ENCODE measurements at places on chromosomes 11 and 22.

DNA sequence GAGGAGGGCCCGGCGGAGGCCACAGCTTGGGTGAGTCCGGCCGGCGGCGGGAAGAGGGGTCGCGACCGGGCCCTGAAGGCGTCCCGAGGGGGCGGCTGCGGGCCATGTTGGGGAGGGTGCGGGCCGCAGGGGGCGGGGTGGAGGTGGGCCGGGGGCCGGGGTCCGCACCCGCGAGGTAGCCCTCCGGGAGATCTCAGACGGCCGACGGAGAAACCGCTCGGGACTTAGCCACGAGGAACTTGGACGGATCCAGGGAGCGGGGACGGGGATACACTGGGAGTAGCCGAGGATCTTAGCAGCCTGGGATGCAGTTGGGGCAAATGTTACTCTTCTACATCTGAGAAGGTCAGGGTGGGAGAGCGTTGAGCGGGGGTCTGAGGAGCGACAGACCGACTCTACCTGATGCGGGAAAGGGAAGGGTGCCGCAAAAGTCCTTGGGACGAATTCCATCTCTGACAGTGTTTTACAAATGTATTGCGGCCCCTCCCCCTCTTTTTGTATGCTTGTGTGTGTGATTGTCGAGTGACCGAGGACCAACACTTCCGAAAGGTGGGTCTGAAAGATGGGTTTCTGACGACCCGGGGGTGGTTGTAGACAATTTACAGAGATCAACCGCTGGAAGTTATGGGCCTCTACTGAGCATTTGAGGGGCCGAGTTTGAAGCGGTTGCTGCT is 658 bp downstream of the STIP1 start:
- H3K4me1 ChIP-seq = peaks cover 25% of the 10 kb centered on the region
- no peaks in the 10 kb centered on the region for H3K36me3 ChIP-seq
- H3K4me3 ChIP-seq = no peak overlapping the region
- H3K27me3 ChIP-seq = no peaks in the 10 kb centered on the region
- no peak for DNase-seq

GRCh38 chr11:452916-453527 is 2.9 kb downstream of the PTDSS2 start:
- H3K4me1 ChIP-seq = peaks cover 28% of the 10 kb centered on the region
- no peaks in the 10 kb centered on the region for H3K27me3 ChIP-seq
- peaks cover 16% of the 10 kb centered on the region for H3K36me3 ChIP-seq
- H3K4me3 ChIP-seq = no peak overlapping the region
- H3K27ac ChIP-seq = no peak overlapping the region
- no peak for DNase-seq

DNA sequence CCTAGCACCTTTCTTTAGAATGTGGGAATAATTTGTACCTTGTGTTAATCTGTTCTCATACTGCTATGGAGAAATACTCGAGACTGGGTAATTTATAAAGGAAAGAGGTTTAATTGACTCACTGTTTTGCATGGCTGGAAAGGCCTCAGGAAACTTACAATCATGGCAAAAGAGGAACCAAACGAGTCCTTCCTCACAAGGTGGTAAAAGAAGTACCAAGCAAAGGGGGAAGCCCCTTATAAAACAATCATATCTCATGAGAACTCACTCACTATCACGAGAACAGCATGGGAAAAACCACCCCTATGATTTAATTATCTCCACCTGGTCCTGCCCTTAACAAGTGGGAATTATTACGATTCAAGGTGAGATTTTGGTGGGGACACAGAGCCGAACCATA is 127.1 kb upstream of the ANO3 start:
- peaks cover 4% of the 10 kb centered on the region for H3K4me1 ChIP-seq
- no peak overlapping the region for H3K27ac ChIP-seq
- no peaks in the 10 kb centered on the region for H3K27me3 ChIP-seq
- no peak for DNase-seq
- no peaks in the 10 kb centered on the region for H3K36me3 ChIP-seq

DNA sequence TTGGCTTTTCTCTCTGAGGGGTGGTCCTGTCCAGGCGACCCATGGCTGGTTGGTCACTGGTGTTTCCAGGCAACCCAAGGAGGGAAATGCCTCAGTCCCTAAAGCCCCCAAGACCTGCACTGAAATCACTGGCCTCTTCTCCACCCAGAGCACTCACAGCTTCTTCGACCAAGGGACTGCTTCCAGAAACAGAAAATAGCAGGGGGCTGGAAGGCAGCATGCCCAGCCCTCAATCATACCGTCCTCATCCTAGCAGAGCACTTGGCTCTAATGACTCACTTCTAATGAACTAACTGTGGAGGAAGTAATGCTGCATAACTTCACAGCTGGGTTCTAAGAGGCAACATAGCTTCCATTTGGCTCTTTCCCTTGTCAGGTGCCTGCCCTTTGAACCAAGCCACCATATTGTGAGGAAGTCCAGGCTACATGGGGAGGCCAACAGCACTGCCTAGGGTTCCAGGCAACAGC is 27.6 kb downstream of the DKK3 start:
- DNase-seq = no peak
- H3K36me3 ChIP-seq = no peaks in the 10 kb centered on the region
- no peak overlapping the region for H3K4me3 ChIP-seq
- peaks cover 32% of the 10 kb centered on the region for H3K4me1 ChIP-seq
- no peaks in the 10 kb centered on the region for H3K27me3 ChIP-seq

DNA sequence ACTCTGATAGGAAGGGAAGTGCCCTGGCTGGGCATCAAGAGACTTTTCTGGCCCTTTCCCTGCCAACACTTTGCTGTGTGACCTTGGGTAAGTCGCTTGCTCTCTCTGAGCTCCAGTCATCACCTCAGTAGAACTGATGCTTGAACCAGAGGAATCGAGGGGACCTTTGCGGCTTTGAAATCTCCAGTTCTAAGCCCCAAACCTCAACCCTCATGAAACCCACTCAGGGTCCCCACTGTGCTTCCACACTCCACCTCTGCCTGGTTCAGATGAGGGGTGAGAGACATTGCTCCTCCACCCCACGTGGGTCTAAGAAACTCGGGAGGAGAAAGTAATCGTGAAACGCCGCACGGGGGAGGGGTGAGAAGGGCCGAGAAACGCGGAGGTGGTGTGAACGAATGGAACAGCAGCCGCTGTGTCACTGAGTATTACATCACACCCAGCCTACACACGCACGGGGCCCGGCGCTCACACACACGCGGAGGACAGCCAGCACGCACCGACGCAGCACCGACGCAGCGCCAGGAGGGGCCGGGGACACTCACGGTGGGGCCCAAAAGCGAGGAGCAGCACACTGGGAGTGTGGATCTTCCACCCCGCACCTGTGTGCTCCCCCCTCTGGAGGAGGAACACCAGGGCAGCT is 4.3 kb downstream of the RTN4RL2 start:
- DNase-seq = peak; percentile 79
- peaks cover 14% of the 10 kb centered on the region for H3K27me3 ChIP-seq
- no peaks in the 10 kb centered on the region for H3K36me3 ChIP-seq
